Neural crest cell (in vitro differentiated cells): ENCODE measurements at places on chromosomes 16 and 17.

GRCh38 chr16:35631261-35631945 is 2172.0 kb downstream of the TP53TG3F start:
- DNase-seq, result no peak

DNA sequence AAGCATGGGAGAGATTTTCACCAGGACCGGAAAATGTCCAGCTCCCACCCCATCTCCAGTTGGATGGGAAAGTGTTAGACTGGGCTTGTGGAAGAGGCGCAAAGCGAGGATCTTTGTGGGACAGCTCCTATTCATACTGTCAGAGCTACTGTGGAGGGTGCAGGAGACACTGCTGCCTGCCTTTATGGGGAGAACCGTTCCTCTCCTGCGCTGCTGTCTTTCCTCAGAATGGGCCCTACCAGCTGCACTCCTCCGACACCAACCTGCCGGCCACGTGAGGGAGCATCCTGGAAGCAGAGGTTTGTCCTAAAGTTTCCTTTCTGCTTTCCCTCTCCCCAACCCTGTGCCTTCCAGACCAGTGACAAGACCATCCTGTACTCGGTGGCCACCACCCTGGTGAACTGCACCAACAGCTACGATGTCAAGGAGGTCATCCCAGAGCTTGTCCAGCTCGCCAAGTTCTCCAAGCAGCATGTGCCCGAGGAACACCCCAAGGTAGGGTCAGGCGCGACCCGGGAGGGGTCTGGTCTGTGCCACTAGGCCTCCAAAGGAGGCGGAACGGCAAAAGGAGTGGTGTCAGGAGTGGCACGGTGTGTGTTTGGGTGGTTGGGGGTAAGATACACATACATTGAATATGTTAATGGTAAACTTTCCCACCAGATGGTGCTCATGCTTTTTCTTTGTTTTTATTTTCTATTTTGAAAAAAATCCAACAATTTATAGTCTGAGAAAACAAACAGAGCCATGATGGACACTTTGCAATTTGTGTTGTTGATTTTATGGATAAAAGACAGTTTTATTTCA is 23.0 kb downstream of the SLC35G3 start:
- no peak for DNase-seq

DNA sequence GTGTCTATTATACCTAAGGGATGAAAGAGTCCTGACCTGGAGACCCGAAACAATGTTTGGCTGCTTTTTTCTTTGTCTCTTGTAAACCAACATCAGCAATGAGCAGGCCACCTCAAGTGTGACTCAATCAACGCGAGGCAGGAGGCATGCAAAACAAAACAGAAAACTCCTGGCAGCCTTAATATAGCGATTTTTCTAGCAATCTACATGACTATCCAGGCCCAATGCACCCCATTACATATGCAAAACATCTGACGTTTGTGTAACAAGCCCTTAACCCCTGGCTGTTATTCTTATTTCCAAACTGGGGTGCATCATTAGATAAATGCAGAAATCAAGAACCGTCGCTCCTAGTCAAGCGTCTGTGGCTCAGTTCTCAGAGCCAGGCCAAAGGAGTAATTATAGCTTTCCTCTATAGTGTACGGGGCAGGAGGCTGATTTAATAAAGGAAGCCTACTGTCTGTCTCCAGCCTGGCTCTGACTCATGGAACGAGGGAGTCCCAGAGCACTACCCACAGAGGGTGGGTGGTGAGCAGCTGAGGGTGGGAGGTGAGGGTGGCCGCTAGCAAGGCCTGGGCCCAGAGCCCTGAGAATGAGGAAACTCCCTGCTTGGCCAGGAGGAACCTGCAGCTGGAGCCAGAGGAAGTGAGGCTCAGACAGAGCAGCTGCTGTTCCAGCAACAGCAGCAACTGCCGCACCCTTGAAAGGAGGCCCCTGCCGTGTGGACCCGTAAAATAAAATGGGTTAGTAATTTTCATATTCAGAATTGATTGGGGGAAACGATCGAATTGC is 43.9 kb downstream of the CHD9 start:
- no peak for DNase-seq

GRCh38 chr16:55081622-55082590 is 151.2 kb downstream of the IRX5 start:
- DNase-seq, result no peak

GRCh38 chr16:28182183-28182582 is 29.6 kb downstream of the XPO6 start:
- no peak for DNase-seq

DNA sequence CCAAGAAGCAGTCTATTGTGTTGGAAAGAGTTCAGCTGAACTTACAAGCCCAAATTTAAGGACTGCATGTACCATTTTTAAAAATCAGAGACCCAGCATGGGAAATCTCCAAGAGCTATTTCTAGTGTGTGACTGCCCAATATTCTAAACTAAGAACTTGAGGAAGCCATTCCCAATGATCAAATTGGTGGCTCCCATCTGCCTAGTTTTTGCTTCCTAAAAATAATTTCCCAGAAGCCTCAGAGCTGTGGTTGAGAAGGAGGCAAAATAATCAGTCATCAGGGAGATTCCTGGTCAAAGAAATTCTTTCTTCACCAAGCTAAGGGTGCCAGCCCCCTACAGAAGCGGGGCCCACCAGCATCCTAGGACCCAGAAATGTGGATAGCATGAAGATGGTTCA is 176.1 kb upstream of the CDH5 start:
- DNase-seq, result no peak

DNA sequence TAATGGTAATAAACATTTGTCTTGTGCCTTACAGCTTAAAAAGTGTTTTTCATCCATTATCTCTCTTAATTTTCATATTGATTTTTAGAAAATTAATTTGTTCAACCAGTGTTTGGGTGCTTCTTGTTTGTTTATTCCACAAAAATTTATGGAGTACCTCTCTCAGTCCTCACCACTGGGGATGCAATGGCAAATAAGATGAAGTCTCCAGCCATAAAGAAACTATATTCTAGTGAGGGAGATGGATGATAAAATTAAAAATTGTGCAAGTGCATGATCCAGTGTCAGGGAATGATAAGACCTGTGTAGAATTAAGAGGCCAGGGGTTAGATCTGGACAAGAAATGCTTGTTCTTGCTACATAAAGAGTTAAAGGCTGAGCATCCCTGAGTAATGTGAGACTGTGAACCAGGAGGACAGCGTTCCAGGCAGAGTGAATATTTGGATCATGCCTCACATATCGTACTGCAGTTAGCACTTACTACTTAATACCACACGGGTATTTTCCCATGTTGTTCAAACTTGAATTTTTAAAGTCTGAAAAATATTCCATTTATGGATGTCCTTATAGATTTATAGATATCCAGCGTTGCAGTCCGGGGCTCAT is 535.7 kb upstream of the HSBP1 start:
- DNase-seq, result no peak
